NCI-H1105 (cell line): ENCODE measurements at places on chromosomes 5 and 9.

GRCh38 chr5:74903165-74903787 lies 37.1 kb upstream of the FAM169A start:
- peak; percentile 12 for DNase-seq

DNA sequence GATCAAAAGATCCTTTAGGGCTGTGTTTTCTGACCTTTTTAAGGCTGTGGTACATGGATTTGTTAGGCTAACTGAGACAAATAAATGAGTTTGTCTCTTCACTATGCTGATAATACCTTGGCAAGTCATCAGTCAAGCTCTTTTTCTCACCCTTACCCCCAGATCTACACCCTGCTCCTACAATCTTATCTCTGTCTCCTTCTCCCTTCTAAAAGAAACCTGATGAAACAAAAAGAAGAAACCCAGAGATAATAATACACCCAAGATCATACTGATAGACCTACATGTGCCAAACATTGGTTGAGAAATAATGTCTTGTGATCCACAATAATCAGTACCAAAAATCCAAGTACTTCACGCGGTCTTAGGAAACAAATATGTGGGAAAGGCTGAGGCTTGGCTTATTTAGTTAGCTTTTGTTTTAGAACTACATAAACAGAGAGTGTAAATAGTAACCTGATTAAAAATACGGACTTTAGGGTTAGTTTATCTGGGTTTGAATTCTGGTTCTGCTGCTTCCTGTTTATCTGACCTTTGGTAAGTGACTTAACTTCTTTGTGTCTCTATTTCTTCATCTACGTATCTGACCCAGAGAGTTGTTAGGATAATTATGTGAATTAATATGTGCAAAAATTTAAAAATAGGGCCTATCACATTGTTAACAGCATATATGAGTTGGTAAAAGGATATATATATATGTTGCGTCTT lies 24.8 kb upstream of the PDCD1LG2 start:
- DNase-seq = no peak

GRCh38 chr5:126544087-126544740 lies 50.8 kb downstream of the ALDH7A1 start:
- no peak for DNase-seq

GRCh38 chr9:120481248-120481647 lies 98.7 kb downstream of the CDK5RAP2 start:
- no peak for DNase-seq

GRCh38 chr9:108786901-108787689 lies 68.7 kb downstream of the ACTL7B start:
- no peak for DNase-seq

DNA sequence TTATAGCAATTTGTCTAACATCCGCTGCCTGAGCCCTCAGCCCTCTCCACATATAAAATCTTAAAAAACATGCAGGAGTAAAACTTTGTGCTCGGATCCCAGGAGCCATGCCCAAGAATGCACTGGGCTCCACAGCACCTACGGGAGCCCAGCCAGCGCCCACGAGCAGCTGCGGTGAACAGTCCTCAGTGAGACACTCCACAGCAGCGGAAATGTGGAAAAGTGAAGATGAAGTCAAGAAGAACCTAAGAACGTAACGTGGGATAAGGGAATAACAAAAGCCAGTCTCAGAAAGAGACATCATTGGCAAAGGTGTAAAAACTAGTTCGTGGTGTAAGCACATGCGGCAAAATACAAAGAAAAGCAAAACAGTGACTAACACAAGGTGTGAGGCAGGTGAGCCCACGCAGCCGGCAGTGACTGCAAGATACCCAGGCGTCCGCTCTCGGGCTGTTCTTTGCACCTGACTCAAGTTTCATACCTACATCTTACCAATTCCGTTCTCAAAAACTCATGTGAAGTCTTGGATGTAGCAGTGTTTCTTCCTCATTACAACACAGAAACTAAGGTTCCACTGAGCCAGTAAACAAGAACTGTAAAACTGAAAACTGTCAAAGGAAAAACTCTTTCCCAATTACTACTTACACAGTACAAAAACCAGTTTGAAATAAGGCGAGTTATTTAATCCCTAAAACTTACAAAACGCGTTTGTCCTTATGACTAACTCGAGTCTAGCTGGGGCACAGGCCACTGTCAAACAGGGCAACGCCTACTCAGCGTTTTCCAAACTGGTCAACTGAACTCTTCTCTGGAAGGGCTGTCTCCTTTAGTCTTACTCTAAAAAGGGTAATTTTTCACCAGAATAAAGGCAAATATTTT lies 1.7 kb downstream of the CAMSAP1 start:
- no peak for DNase-seq

- DNase-seq = no peak
Measured at GRCh38 chr5:58281189-58281588, 178.7 kb downstream of the PLK2 start.

- no peak for DNase-seq
Measured at GRCh38 chr5:35884773-35885172, 28.1 kb downstream of the IL7R start.

- no peak for DNase-seq
Measured at GRCh38 chr9:3868012-3868411, 342.2 kb upstream of the RFX3 start.

DNA sequence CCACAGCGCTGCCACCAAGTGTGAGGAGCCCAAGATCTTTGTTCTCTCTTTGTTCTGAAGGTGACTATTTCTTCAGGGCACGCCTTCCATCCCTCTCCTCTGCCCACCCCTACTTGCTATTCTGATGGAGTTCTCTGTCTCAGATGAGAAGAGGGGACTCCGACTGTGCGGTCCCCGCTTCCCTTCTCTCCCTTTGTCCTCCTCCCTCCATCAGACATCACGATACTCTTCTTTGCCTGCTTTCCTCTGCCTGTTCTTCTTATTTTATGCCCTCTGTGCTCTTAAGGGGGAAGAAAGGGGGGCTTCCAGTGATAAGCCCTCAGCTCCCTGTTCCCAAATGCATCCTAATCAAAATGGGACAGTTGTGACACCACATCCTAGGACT lies 307.8 kb downstream of the RAB3C start:
- no peak for DNase-seq
